ENCODE measurements at places on chromosomes 7 and 10.

- no peak for DNase-seq
These were observed 55.0 kb downstream of the GNAI1 start for GRCh38 chr7:80189638-80190037.

DNA sequence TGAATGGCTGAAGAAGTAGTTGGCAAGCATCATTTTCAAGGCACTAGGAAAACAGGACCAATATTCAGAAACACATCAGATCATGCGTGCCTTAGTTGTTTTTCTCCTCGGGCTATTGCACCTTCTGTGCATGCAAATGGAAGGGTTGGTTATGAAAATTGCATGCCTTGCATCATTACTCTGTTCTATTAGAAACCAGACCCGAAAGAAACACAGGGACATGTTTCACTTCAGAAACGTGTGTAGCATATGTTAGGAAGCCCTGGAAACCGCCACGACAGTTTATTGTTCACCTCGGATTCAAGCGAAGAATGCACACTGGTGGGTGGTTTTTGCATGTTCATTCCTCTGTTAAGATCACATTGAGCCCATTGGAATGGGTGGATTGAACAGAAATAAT lies 214.7 kb downstream of the FRMD4A start:
- no peak for DNase-seq

- no peak for DNase-seq
These were observed 99.7 kb downstream of the ZNF22 start for GRCh38 chr10:45100429-45100828.

DNA sequence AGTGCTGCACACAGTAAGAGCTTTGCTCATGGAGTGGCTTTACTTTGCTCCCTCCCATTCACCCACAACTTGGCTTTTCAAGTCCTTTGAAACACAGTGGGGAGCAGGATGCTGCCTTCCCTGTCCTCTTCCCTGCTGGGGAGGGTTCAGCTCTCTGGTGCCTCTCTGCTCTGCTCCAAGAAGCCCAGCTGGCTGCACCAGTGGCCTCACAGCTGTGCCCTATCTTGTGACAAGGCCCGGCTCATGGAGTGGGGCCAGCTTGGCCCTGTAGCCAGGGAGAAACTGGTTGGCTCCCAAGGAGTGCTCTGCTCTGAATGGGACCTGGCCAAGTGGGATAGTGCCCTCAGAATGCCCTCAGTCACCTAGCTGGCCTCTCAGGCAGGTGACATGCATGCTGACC lies 212.3 kb upstream of the ZMIZ1 start:
- DNase-seq: no peak

GRCh38 chr10:93334901-93335327 lies 147.2 kb downstream of the MYOF start:
- DNase-seq: no peak

- DNase-seq: no peak
These were observed 5.6 kb downstream of the CDC123 start for GRCh38 chr10:12201543-12201942.

GRCh38 chr7:97179454-97180104 lies 62.1 kb downstream of the SDHAF3 start:
- DNase-seq: peak; percentile 56

DNA sequence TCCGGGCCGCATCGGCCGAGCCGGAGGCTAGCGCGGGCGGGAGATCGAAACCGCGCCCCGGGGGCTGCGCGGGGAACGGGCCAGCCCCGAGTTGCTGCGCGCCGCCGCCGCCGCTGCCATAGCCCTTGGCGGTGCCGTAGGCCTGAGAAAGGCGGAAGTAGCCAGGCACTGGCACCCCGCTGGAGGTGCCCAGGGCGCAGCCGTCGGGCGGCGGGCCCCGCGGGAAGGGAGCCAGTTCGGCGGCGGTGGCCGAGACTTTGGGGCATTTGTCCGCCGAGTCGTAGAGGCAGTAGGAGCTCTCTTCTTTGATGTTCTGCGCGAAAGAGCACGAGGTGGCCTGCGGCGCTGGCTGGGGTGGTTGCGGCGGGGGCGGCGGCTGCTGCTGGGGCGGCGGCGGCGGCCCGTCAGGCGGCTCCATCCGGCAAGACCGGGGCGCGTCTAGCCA lies 587 bp downstream of the HOXA10 start:
- DNase-seq: peak; percentile 22

All from CD4-positive, alpha-beta T cell treated with Interleukin-4 for 4 hours (primary cell).